ENCODE measurements at places on chromosomes 12 and 14.
A peak's percentile ranks its signal among the peaks of the same experiment; 100 is the strongest.

DNA sequence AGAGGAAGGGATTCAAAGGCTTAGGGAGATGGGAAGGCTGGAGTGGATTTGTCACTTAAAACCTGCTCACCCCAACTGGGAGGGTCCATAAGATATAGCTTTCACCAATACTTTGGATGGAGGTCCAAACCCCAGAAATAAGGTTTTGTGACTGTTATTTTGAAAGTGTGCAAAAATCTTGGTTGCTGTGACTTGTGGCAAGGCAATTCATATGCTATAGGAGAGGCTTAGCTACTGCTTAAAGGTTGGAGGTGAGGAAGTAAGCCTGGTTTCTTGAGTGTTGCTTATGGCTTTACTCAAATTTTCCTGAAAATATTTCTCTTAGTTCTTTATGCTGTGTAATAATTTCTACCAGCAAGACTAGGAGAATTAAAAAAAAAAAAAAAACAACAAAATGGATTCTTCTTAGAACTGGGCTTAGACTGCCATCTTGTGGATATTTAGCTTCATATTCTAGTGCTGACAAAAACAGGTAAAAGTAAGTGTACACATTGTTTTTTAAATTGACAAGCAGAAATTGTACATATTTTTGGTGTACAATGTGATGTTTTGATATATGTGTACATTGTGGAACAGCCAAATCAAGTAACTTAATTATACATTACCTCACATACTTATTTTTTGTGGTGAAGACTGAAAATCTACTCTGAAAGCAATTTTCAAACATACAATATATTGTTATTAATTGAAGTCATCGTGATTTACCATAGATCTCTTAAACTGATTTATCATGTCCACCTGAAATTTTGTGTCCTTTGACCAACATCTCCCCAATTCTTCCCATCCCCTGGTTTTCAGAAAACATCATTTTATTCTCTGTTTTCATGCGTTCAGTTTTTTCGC lies 23.0 kb downstream of the PDE6H start:
- no peak overlapping the region for H3K27ac ChIP-seq
- H3K4me1 ChIP-seq, result peaks cover 24% of the 10 kb centered on the region
- no peak for DNase-seq
- H3K27me3 ChIP-seq, result no peaks in the 10 kb centered on the region

- no peaks in the 10 kb centered on the region for H3K4me1 ChIP-seq
- H3K36me3 ChIP-seq, result peaks cover 13% of the 10 kb centered on the region
- no peak overlapping the region for H3K4me3 ChIP-seq
- H3K27me3 ChIP-seq, result no peaks in the 10 kb centered on the region
- no peak overlapping the region for H3K27ac ChIP-seq
Measured at GRCh38 chr14:88841741-88842140, 17.3 kb downstream of the TTC8 start.

- peaks cover 58% of the 10 kb centered on the region for H3K4me1 ChIP-seq
- no peaks in the 10 kb centered on the region for H3K36me3 ChIP-seq
- H3K27me3 ChIP-seq, result no peaks in the 10 kb centered on the region
- no peak overlapping the region for H3K27ac ChIP-seq
Measured at GRCh38 chr14:99812096-99812750, 19.0 kb downstream of the EML1 start.

DNA sequence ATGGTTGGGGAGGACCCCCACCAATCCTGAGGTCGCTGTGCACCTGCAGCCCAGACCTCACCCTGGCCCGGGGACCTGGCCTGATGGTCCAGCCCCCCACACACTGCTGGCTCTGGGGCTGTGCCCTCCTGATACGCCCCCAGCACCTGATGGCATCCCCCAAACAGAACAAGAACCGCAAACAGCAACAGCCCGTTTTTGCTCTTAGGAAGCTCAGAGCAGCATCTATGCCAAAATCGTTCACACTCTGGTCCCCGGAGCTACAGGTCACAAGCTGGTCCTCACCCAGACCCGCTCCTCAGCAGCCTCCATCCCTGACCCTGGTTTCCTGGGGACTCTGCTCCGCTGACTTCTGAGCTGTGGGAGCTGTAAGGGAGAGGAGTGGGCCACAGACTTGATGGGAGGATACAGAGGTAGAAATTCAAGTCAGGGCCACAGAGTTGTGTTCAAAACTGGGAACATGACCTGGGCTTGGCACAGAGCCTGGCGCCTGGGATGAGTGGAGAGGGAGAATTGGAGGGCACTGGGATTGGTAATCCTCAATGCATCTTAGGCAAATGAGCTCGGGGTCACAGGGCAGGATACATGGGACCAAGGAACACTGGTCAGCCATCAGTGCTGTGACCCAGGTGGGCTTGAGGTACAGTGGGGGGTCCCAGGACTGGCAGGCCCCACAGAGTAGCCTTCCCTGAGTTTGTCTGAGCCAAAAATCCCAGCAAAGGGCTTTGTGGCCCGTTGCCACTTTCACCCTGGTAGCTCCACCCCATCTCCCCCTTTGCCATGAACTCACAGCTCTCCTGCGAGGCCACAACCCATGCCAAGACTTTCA lies 170.9 kb upstream of the RTL1 start:
- peak; percentile 71 for DNase-seq
- H3K4me3 ChIP-seq, result no peak overlapping the region
- no peaks in the 10 kb centered on the region for H3K27me3 ChIP-seq

DNA sequence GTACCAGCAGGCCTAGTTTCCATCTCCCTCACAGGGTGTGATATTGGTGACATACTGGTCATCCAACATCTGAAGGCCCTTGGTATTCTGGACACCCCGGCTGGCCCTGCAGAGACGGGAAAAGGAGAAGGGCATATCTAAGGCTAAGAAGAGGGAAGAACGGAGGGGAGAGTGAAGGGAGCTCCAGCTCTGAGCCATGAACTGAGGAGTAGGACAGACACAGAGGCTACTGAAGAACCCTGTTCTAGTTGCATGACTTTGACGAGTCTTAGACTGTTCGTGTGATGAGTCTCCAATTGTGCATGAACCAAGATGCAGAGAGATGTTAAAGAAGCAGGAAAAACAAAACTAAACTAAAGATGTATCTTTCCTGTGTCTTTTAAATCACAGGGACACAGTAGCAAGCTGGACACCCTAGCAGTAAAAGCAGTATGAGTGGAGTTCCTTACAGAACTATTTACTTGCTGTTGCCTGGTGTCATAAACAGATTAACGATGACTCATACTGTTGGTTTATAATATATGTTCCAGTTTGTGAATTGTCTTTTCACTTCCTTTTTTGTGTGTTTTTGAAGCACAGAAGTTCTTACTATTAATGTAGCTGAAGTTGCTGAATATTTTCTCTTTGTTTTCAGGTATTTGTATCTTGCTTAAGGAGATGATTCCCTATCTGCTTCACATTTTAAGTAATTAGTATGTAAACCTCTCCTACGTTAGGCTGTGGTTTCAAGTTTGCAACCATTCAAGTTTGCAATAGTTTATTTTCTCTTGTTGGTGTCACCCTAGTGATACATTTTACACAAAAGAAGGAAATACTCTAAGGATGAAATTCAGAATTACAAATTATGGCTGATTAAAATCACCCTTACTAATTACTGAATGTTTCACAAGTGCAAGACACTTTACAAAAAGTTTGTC lies 15.7 kb downstream of the FAR2 start:
- no peak for DNase-seq
- no peaks in the 10 kb centered on the region for H3K36me3 ChIP-seq
- H3K27me3 ChIP-seq, result no peaks in the 10 kb centered on the region

GRCh38 chr12:96882862-96883261 lies 24.2 kb upstream of the NEDD1 start:
- no peaks in the 10 kb centered on the region for H3K4me1 ChIP-seq
- no peak for DNase-seq
- no peaks in the 10 kb centered on the region for H3K36me3 ChIP-seq
- H3K27ac ChIP-seq, result no peak overlapping the region
- no peaks in the 10 kb centered on the region for H3K27me3 ChIP-seq
- no peak overlapping the region for H3K4me3 ChIP-seq
